ENCODE measurements at places on chromosomes 4 and X. TPM values are rescaled to one million over a fixed set of nuclear protein-coding genes. Genes with fewer than 3 reads are reported as not detected.

- DNase-seq: no peak
- H3K4me1 ChIP-seq: no peaks in the 10 kb centered on the region
- no peaks in the 10 kb centered on the region for H3K36me3 ChIP-seq
- no peak overlapping the region for H3K4me3 ChIP-seq
Observed at GRCh38 chrX:37314531-37314930, 34.6 kb upstream of the PRRG1 start.

- peaks cover 5% of the 10 kb centered on the region for H3K27me3 ChIP-seq
- no peak overlapping the region for H3K27ac ChIP-seq
- H3K4me3 ChIP-seq: no peak overlapping the region
Observed at GRCh38 chr4:148048598-148048997, 316.7 kb downstream of the ARHGAP10 start.

DNA sequence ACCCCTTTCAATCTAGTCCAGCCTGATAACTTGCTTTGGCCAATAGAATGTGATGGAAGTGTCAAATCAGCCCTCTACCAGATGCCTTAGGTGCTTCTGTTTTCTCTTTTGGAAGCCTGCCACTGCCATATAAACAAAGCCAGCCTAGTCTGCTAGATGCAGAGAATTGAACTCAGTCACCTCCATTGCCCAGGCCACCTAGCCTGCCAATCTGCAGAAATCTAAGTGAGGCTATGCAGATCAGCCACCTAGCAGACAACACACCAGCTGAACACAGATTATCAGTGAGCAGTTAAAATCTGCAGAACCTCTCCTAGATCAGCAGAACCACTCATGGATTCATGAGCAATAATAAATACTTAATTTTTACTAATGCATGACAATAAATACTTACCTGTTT lies 1108.2 kb downstream of the PCDH18 start:
- no peak for DNase-seq
- no peaks in the 10 kb centered on the region for H3K36me3 ChIP-seq
- no peak overlapping the region for H3K4me3 ChIP-seq
- no peak overlapping the region for H3K27ac ChIP-seq
- no peaks in the 10 kb centered on the region for H3K27me3 ChIP-seq
- no peaks in the 10 kb centered on the region for H3K4me1 ChIP-seq

- H3K27ac ChIP-seq: no peak overlapping the region
- DNase-seq: no peak
- H3K27me3 ChIP-seq: peaks cover 7% of the 10 kb centered on the region
- no peak overlapping the region for H3K4me3 ChIP-seq
Observed at GRCh38 chr4:10529291-10530136, 72.3 kb upstream of the ZNF518B start.

The SSX2 gene
- total RNA-seq: not detected

DNA sequence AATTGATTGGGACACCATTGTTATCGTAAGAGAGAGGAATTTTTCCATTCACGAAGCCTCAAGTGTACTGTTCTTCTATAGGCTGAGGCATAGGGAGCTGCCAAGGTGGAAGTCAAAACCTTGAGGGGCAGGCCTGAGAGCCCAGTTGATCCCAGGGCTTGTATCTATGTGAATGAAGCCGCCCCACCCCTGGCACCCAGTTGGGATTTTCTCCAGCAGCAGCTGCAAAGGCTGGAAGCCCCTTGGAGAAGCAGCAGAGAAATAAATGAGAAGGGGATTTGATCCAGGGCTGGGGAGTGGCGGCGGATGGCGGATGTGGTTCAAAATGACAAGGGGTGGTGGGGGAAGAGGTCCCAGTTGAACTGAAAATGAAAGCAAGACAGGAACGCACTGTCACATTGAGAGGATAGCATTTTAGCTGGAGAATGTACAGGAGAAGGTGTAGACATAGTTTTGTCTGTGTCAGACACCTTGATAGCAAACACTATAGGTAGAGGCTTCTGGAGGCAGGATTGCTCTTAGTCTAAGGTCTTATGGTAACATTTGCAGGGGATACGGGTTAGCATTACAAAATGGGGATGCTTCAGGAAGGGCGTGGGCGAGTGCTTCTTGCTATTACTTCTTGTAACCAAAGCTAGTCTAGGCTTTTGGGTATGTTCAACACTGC lies 32.6 kb downstream of the DOCK11 start:
- peak overlapping the region; percentile 88 for H3K4me3 ChIP-seq
- no peaks in the 10 kb centered on the region for H3K27me3 ChIP-seq
- peaks cover 4% of the 10 kb centered on the region for H3K36me3 ChIP-seq
- peaks cover 82% of the 10 kb centered on the region for H3K4me1 ChIP-seq
- DNase-seq: peak; percentile 20

DNA sequence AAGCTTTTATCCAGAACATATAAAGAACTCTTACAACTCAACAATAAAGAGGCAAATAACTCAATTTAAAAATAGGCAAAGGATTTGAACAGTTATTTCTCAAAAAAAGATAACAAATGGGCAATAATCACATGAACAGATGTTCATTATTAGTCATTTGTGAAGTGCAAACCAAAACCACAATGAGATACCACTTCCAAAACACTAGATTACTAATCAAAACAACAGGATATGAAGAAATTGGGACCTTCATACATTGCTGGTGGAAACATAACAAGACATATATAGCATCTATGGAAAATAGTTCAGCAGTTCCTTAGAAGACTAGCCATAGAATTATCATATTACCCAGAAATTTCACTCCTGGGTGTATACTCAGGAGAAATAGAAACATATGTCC lies 224.6 kb downstream of the FBXO8 start:
- H3K4me1 ChIP-seq: no peaks in the 10 kb centered on the region
- H3K27ac ChIP-seq: no peak overlapping the region
- no peaks in the 10 kb centered on the region for H3K36me3 ChIP-seq
- H3K27me3 ChIP-seq: no peaks in the 10 kb centered on the region
- DNase-seq: no peak

DNA sequence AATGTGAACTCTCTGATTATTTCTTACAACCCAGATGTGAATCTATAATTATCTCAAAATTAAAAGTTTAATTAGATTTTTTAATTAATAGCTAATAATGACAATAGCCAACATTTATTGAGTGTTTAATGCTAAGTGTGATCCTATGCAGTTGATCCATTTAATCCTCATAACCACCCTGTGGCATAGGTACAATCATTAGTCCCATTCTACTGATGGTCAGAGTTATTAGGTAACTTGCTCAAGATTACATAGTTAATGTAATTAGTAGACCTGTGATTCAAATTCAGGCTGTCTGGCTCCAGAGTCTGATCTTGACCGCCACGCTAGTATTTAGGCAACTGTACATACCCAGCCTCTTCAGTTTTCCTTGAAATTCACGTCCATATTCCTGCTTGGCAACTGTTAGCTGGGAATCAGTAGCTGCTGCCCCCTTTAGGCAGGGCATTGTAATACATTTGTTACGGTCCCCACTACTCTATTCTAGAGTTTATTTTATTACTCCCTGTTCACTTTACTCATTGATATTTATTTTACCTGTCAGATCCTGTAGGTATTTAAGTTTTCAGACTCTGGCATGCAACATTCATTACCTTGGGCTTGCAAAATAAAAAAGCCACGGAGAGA lies 20.6 kb upstream of the TEC start:
- no peaks in the 10 kb centered on the region for H3K27me3 ChIP-seq
- H3K36me3 ChIP-seq: no peaks in the 10 kb centered on the region
- H3K4me3 ChIP-seq: no peak overlapping the region
- H3K27ac ChIP-seq: no peak overlapping the region

The OTUD6A gene
- not detected for total RNA-seq

GRCh38 chrX:39855748-39856129 lies 242.0 kb downstream of the BCOR start:
- peaks cover 50% of the 10 kb centered on the region for H3K4me1 ChIP-seq
- peak; percentile 29 for DNase-seq
- no peaks in the 10 kb centered on the region for H3K27me3 ChIP-seq
- H3K27ac ChIP-seq: peak overlapping the region; percentile 89

Data from activated B cell treated with CpG ODN at 0.5 μM for 24 hours (primary cell).